ENCODE measurements at places on chromosomes 2 and 18. TPM values are rescaled to one million over a fixed set of nuclear protein-coding genes. Genes with fewer than 3 reads are reported as not detected.

The RAPGEF4 gene
- 2.9 TPM for total RNA-seq

The NR4A2 gene
- total RNA-seq = 1.1 TPM

The MFSD2B gene
- not detected for total RNA-seq

The ESPNL gene
- total RNA-seq = 1.3 TPM

The TXNDC2 gene
- total RNA-seq = 0.09 TPM

The SLC9A2 gene
- total RNA-seq = 0.47 TPM

The ENOSF1 gene
- total RNA-seq = 31.7 TPM

GRCh38 chr2:24382363-24383073 is 22.2 kb upstream of the ITSN2 start:
- DNase-seq = no peak

- no peak for DNase-seq
These were observed 17.9 kb downstream of the PIAS2 start for GRCh38 chr18:46899274-46899948.

GRCh38 chr2:158038901-158039300 is 62.8 kb upstream of the UPP2 start:
- no peak for DNase-seq

DNA sequence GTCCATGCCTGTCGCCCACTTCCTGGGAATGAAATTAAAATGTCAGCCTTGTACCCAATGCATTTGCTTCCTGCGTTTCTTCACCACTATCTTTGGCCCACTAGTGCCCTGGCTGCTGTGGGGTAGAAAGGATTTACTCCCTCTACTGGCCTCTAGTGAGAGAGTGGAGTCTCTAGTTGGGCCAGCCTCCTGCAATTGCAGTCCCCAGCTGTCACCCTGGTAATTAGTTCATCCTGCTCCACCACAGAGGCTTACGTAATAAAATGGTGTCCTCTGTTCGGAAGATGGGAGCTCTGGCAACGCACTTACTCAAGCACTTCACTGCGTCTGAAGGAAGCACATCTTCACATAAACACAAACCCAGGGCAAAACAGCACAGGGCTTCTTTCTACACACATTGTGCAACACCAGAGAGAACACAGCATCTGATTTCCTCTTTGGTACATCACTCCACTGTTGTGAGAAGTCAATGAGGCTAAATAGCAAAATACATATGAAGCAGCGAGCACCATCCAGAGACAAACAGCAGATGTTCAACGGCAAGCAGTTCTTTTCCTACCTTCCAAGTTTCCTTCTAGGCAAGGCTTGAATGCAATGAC is 274.6 kb downstream of the LRATD1 start:
- no peak for DNase-seq

DNA sequence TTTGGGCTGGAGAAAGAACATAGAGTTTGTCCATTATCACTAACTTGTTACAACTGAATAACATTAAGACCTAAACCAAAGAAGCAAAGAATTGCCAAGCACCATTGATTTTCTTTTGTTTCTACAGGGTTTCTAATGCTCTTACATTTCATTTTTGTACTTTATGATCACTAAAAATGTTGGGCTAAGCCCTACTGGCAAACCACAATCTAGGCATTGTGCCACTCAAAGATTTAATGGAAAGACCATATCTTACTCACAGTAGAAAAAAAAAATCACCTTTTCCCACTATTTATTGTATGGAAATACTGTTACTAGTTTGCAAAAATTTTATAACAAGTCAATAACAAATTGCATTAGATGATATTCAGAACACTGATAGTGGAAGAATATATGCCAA is 447.4 kb upstream of the PKDCC start:
- DNase-seq = no peak

GRCh38 chr2:117717072-117717471 is 97.4 kb upstream of the DDX18 start:
- no peak for DNase-seq

- DNase-seq = no peak
These were observed 10.6 kb downstream of the SCN3A start for GRCh38 chr2:165193178-165193777.

GRCh38 chr2:120473522-120474271 is 127.8 kb downstream of the INHBB start:
- no peak for DNase-seq

DNA sequence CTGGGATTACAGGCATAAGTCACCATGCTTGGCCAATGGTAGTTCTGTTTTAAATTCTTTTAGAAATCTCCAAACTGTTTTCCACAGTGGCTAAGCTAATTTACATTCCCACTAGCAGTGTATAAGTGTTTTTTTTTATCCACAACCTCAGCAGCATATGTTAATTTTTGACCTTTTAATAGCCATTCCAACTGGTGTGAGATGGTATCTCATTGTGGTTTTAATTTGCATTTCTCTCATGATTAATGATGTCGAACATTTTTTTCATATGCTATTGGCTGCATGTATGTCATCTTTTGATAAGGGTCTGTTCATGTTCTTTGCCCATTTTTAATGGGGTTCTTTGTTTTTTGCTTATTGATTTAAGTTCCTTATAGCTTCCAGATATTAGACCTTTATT is 20.0 kb downstream of the MOCOS start:
- no peak for DNase-seq

- no peak for DNase-seq
These were observed 3.1 kb downstream of the MARCHF7 start for GRCh38 chr2:159715451-159715850.

DNA sequence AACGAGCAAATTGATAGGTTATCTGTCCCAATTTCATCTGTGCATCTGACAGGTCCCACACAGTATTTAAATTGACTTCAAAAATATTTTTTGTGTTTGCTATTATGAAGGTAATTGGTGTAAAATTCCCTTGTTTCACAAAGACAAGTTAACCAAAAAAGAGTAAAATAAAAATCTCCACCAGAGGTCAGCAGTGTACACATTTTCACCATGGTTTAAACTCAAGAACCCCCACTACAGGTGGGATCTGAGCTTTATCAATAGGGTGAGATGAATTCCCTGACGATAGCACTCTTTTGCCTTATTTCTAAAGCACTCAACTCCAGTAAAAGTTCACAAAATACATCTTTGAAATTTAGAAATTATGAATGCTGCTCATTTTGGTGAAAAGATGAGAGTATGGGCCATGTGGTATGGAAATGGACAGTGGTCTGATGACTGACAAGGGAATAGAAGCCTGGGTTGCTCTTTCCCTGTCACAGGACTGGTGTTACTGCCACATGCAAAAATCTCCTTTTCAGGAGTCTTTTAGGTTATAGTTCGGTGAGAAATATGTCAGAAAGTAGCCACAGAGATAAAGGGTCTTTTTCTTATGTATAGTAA is 68.0 kb downstream of the SERPINB8 start:
- DNase-seq = no peak

DNA sequence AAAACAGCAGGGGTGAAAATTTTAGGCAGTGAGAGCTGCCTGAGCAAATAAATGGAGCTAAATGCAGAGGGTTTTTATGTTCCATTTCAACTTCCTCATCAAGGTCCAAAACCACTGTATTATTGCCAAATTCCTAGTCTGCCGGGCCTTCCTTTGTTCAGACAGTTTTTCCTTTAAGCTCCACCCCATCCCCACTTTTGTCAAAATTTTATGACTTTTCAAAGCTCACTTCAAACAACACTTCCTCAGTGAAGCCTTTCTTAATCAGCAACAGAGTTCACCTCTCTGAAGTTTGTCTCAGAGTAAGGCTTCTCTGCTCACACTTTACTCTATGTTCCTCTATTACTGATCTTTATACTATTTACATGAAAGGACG is 81.3 kb downstream of the CERKL start:
- DNase-seq = no peak

DNA sequence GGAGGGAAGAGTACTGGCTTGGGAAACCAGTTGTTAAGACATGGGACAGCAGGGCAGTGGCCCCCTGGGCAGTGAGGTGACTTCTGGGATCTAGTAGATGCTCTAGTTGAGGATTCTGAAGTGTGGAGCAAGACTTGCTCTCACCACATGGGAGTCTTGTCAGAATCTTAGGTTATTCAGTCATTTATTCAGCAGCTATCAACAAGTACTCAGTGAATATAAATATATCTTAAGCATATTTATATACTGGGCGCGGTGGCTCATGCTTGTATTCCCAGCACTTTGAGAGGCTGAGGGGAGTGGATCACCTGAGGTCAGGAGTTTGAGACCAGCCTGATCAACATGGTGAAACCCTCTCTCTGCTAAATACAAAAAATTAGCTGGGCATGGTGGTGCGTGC is 20.0 kb downstream of the STON1 start:
- DNase-seq = no peak

DNA sequence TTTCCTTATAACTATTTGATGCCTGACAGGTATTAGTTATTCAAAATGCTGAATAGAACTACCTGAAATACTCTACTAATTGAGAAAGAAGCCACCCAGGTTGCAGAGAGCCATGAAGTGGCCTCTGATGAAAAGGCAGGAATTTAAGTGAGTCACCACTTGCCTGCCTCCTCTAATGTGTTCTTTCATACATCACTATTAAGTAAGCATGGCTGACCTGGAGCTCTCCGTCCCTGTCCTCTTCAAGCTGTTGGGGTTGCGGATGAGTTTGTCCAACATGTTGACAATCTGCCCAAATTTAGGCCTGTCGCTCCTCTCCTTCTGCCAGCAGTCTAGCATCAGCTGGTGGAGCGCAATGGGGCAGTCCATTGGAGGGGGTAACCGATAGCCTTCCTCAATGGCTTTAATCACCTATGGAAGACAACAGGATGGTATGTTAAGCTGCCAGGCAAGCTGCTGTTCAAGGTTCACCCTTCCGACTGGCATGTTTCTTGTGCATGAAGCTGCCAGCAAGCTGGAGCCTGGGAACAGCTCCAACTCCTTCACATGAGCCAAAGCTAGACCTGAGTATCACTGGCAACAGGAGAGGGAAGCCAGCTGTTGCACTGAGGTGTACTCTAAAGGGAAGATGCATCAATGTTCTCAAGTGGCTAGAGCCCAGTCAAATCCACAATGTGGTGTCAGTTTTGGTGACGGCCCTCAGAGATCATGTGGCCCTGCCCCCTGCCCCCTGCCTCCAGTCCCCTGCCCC is 142.2 kb downstream of the EPHA4 start:
- DNase-seq = no peak

DNA sequence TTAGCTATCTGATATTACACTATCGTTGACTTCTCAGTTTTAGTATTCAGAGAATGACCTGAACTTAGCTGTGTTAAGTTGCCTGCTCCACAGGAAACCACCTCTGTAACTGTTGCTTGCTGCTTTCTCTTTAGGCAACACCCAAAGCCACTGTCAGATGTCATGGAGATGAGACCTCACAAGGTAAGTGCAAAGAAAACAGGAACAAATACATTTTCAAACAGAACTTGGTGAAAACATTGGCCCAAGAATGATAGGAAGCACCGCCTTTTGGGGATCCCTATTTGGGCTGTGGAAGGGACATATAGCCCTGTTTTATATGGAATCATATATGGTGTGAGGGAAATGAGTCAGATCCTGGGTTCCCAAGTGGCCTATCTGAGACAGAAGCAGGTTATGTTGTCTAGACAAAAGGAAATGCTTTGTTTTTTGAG is 143.4 kb downstream of the UBE2E3 start:
- DNase-seq = no peak

DNA sequence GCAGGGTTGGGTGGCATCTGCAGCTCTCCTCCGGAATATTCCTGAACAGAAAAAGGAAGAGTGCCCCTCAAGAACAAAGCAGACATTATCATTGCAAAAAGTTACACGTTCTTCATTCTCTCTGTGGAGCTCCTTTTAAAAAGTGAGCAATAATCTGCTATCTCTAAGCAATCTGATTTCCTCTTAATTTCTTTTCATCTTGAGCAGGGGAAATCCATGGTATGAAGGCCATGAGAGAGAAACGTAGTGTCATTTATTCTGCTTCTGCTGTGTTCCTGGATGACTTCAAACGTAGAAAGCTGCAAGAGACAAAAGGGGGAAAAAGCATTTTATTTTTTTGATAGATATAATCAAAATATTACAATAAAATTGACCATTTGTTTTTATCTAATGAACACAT is 16.9 kb downstream of the SMIM21 start:
- DNase-seq = no peak

- no peak for DNase-seq
These were observed 19.9 kb downstream of the HS1BP3 start for GRCh38 chr2:20630967-20631366.

Measured in esophagus squamous epithelium (tissue), 5 donors.